ENCODE measurements at places on chromosomes 1 and 21. TPM values are rescaled to one million over a fixed set of nuclear protein-coding genes. Genes with fewer than 3 reads are reported as not detected.

The PODN gene
- not detected for polyA plus RNA-seq

DNA sequence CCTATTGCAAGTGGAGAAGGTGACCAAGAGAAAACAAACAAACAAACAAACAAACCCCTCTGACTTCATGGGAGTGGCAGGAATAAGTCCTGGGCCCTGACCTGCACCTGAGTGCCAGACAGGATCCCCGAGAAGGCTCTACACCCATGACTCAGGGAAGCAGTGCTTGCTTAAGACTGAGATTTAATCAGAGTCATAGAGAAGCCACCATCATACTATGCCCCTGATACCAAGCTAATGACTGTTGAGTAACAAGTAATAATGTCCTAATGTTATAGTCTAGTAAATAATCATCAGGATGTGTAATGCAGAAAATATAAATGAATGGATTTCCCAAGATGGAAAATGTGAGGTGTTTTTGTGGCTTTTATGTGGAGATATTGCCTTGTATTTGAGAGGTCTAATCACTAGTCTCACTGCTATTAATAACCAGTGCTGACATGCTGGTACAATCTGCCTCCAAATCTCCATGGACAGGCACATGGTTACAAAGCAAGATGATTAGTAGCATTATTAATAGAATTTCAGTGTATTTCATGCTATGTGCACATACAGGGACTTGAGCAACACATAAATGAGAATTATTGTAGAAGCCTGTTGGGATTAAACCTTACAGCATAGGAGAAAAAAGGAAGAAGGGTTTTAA, 1290.9 kb downstream of the MRPL39 start:
- no peaks in the 10 kb centered on the region for H3K4me1 ChIP-seq
- no peak overlapping the region for H3K27ac ChIP-seq
- H3K36me3 ChIP-seq = no peaks in the 10 kb centered on the region
- no peaks in the 10 kb centered on the region for H3K27me3 ChIP-seq
- no peak overlapping the region for H3K4me3 ChIP-seq

The IL20 gene
- polyA plus RNA-seq = not detected

DNA sequence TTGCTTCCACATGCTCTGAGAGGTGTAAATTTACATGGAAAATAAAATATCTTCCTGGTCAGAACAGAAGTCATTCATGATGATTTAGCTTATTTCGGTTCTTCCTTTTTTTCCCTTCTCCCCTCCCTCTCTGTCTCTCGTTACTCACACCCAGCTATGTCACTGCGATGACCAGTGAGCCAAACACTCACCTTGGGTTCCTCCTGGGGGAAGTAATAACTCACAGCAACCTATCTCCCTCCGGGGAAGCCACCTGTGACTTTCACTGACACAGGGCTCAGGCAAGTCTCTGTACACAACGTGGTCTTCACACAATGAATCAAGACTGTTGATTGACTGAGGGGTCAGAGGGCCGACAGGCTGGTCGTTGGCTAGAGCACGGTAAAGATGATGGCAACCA, 135.3 kb upstream of the VANGL1 start:
- peaks cover 11% of the 10 kb centered on the region for H3K4me1 ChIP-seq
- DNase-seq = peak; percentile 28
- no peaks in the 10 kb centered on the region for H3K27me3 ChIP-seq
- H3K36me3 ChIP-seq = no peaks in the 10 kb centered on the region

The CD1B gene
- polyA plus RNA-seq = 1.5 TPM
